Midbrain (tissue), 1 donor: ENCODE measurements at places on chromosomes 7 and 10.
A peak's percentile ranks its signal among the peaks of the same experiment; 100 is the strongest.

DNA sequence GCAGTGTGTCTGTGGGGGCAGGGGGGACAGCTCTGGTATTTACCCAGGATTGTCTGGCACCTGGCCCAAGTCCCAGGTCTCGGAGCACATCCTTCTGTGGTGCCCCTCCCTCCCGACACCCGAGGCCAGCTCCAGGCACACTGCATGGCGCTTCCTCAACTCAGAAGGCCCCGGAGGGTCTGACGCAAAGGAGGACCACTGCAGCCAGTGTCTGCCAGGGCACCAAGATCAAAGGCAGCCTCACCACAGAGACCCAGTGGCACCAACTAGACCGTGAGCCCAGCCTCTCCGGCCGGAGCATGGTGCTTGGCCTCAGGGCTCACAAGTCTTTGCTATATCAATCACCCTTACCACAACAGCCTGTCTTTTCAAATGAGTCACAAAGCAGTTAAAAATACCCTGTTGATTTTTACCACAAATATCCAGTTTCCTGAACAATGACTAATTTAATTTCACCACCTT lies 99.3 kb upstream of the DDC start:
- no peak for DNase-seq

DNA sequence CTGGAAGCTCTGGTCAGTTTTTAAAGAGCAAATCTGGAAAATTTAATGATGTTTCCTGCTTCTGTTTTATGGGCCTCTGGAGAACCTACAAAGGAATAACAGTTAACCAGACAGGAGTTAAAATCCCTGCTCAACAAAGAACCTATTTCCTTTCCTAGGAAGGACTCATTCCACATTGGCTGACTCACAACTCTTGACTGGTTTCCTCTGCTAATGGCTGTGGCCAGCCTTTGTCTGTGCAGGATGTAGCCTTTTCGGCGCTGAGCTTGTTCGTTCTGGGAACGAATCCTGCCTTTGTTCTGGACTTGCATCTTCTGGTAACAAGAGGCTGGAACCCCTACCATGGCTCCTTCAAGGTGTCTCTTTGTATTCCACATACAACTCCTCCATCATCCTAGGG lies 112.8 kb upstream of the PDCD4 start:
- DNase-seq, result no peak

DNA sequence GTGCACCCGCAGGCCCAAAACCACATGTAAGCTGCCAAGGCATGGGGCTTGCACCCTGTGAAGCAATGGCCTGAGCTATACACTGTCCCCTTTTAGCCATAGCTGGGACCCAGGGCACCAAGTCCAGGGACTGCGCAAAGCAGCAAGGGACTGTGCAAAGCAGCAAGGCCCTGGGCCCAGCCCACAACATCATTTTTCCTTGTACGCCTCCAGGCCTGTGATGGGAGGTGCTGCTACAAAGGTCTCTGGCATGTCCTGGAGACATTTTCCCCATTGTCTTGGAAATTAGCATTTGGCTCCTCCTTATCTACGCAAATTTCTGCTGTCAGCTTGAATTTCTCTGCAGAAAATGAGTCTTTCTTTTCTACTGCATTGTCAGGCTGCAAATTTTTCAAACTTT lies 24.8 kb downstream of the ARHGAP19 start:
- DNase-seq, result no peak

GRCh38 chr10:44723619-44724325 lies 187.4 kb upstream of the TMEM72 start:
- no peak for DNase-seq

DNA sequence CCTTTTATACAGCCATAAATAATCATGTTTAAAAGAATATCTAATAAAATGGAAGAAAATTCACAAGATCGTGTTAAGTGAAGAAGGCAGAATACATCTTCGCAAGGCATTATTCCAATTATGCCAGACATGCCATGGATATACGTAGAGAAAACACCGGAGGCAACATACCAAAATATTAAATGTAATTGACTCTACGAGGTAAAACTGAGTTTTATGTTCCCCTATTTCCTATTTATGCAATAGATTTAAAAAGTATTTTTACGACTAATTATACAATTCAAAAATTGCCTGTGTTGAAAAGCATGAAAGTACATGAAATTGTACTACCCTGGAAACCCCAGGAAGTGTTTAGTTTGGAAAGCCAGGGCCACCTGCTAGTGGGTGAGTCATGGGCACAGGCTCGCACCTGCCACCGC lies 936 bp upstream of the REPIN1 start:
- no peak for DNase-seq

DNA sequence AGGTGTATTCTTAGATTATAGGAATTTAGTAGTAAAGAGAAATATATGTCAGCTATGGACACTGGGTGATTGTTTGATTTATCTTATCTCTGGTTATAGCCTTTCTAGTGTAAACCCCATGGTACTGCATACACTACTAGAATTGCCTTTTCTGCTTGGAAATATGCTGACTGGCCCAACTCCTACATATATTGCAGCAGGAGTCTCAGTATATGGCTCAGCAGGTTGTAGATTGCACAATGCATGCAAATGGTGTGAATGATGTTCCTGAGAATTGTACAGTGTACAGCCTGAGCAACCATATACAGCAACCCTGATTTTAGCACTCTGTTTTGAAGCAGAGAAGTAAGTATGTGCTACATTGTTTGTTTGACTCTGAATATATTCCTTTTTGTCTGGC lies 153.4 kb upstream of the NPY start:
- no peak for DNase-seq

GRCh38 chr7:100137851-100138760 lies 10.6 kb upstream of the LAMTOR4 start:
- DNase-seq, result no peak

DNA sequence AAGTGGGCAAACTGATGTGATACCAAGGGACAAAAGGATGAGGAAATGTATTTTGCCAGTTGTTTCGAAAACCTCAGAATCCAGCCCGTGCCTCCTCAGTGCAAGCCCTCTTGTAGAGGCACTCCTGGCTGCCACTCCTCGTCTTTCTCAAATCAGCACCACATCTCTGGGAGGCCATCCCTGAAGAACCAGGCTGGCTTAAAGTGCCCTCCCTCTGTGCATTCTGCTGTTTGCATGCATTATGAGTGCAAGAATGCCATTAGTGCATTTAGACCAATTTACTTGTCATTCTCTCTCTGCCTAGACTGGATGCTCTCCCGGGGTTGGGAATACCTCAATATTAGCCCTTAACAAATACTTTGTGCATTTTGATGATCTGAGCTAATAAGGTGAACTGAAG lies 19.9 kb upstream of the FAM180A start:
- no peak for DNase-seq

DNA sequence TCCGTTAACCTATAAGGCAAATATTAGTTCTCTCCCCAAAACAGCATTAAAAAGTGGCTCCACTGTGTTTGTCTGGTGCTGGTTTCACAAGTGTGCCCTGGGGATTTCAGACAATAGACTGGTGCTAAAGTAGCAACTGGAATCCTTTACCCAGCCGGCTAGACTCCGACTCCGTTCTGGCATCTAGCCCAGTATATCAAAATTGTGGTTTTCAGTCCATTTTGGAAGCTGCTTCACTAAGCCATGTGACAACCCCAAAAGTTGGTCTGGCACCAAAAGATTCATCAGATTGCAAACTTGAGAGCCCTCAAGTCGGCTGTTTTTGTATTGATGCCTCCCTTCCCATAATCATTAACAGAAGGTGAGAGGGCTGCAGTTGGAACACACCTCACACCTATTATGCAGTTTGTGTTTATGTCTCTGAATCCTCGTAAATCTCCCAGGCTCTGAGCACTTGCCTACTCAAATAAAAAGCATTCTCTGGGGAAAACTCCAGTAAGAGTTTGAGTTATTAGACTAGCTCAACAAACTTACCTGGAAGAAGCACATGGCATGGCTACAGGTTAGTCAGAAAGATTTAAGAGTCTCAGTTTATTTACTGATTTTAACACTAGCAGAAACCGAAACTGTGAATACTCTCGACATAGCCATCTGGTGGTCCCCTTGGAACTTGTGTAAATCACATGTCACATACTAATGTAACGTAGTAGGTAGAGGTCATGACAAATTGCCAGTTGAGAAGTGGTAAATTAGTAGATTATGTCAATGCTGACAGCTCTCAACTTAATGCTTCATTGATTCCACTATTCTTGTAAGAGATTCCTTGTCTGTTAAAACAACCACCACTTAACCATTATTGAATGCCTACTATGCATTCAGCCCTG lies 14.8 kb upstream of the WNT16 start:
- no peak for DNase-seq

DNA sequence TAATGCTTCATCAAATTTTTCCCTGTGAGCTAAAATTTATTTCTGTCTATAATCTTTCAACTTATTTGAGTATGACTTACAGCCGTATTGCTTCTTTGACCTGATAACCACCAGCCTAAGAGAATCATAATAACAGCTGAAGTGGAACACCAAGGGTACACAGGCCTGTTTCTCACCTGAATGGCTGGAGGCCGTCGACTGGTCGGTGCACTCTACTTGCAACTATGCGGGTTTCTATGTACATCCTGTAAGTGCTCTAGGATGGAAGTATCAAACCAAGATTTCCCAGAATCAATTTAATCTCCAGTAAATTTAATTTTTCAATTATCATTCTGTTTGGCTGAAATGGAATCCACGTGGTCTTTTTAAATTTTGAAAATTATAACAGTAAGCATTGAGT lies 504.8 kb upstream of the PHF14 start:
- no peak for DNase-seq

GRCh38 chr7:110209884-110210283 lies 881.0 kb upstream of the LRRN3 start:
- no peak for DNase-seq

GRCh38 chr10:98295907-98296306 lies 27.9 kb upstream of the LOXL4 start:
- DNase-seq, result no peak

GRCh38 chr7:79050603-79051002 lies 402.9 kb downstream of the MAGI2 start:
- DNase-seq, result peak; percentile 42

GRCh38 chr7:110548372-110548771 lies 542.6 kb upstream of the LRRN3 start:
- DNase-seq, result no peak

DNA sequence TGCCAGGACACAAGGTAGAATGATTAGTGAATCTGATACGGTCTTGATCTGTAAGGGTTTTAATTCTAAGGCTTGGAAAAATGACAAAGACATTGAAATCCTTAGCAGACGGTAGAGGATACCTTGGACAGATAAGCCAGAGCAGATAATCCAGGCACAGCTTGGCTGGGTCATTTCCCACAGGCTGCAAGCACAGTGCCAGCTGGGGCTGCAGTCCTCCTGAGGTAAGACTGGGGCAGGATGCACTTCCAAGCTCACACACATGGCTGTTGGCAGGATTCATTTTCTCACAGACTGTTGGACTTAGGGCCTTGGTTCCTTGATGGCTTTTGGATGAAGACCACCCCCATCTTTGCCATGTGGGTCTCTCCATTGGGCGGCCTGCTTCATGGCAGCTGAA lies 63.2 kb upstream of the BMPER start:
- no peak for DNase-seq

- no peak for DNase-seq
Measured at GRCh38 chr7:28355635-28356319, 56.5 kb upstream of the CREB5 start.

GRCh38 chr7:77537136-77537777 lies at the start of gene PTPN12:
TSS of gene PTPN12 (plus strand) at chr7:77537295. CDS start at chr7:77537547, 252 bp downstream.
- DNase-seq, result peak; percentile 80

DNA sequence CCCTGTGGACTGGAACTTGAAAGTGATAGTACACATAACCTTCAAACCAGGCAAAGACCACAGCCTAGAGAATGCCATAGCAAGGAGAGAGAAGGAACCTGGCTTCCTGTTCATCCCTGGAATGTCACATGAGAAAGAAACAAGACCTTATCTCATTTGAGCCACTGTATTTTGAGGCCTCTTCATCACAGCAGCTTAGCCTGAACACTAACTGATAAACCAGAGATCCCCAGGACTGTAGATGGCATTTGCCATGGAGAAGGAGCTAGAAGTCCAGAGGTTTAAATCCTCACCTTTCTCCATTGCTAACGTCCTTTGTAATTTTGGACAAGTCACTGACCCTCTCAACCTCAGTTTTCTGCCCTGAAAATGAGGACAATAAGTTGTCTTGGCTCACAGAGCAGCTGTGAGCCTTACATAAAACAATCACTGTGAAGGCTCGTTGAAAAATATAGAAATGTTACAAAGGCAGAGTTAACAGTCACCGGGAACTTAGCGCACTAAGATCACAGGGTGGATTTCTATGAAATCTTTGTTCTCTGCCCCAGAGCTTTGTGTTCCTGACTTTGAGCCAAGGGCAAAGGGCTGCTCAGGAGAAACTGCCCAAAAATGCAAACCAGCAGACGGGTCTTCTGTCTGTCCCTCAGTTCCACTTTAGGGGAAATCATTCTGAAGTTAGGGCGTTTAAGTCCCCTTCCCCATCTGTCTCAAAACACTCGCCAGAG lies 197.0 kb downstream of the USP6NL start:
- DNase-seq, result peak; percentile 17
